ENCODE measurements at places on chromosomes 3 and 15. TPM values are rescaled to one million over a fixed set of nuclear protein-coding genes. Genes with fewer than 3 reads are reported as not detected.

PPM1L gene
- 9.4 TPM for polyA plus RNA-seq

ZNF660 gene
- 8.8 TPM for polyA plus RNA-seq

SEMA3G gene
- 25.3 TPM for polyA plus RNA-seq

DPPA2 gene
- polyA plus RNA-seq, result 1.6 TPM

C2CD4A gene
- 0.46 TPM for polyA plus RNA-seq

- peak; percentile 46 for DNase-seq
These were observed 6.7 kb upstream of the CMTM7 start for GRCh38 chr3:32384938-32385337.

GRCh38 chr3:166104938-166105337, 267.7 kb upstream of the BCHE start:
- no peak for DNase-seq

- DNase-seq, result no peak
These were observed 9.0 kb upstream of the KLF13 start for GRCh38 chr15:31317421-31318327.

- DNase-seq, result no peak
These were observed 51.8 kb downstream of the KLF15 start for GRCh38 chr3:126305427-126305826.

DNA sequence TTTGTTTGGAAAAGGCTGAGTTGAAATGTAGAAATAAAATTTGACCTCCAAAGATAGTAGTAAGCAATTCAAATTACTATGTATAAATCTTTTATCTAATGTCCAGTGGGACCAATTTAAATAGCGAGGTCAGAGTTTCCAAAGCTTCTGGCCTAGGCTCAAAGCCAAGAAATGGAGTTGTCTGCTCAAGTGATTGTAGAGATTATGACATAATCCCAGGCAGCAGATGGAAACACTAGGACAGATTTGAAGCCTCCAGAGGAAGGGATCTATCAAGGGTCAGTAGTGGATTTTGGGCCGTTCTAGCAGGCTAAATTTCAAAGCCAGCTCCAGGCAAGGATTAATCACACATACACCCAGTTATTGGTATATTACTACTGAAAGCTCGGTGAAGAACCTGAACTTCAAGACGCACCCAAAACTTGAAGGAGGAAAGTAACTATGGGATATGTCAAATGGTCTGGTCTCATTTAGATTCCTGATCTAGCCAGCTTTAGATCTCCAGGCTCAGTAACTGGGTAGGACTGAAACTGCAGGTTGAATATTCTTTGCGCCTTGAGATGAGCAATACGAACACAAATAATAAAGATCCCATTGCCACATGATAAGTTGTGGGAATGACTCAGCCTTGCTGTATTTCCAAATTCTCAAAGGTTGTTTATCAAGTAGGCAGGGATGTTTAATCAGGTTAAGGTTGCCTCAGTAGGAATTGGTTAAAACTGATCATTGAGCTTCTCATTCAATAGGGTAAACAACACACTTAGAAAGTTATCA, 30.9 kb upstream of the ARRDC4 start:
- no peak for DNase-seq

Measured in left renal pelvis (tissue), 4 donors.